Ureter (tissue), 1 donor: ENCODE measurements at places on chromosomes 2 and 18. TPM values are rescaled to one million over a fixed set of nuclear protein-coding genes. Genes with fewer than 3 reads are reported as not detected.
A peak's percentile ranks its signal among the peaks of the same experiment; 100 is the strongest.

GRCh38 chr2:75565472-75566462, 5.0 kb upstream of the EVA1A start:
- DNase-seq: no peak

GRCh38 chr2:85800586-85800985, 46.8 kb downstream of the ATOH8 start:
- no peak for DNase-seq

GRCh38 chr18:4789506-4789905, 334.4 kb upstream of the DLGAP1 start:
- DNase-seq: no peak

GRCh38 chr2:37156071-37156856, 516 bp downstream of the EIF2AK2 start:
- peak; percentile 64 for DNase-seq

GRCh38 chr2:194301946-194302345, 1355.1 kb upstream of the SLC39A10 start:
- DNase-seq: no peak

Gene ACVR1C
- 0.81 TPM for total RNA-seq
